ENCODE measurements at places on chromosomes 2 and 18. TPM values are rescaled to one million over a fixed set of nuclear protein-coding genes. Genes with fewer than 3 reads are reported as not detected.
A peak's percentile ranks its signal among the peaks of the same experiment; 100 is the strongest.

SPHKAP gene
- not detected for total RNA-seq

DYNC1I2 gene
- 30.2 TPM for total RNA-seq

- no peak for DNase-seq
Observed at GRCh38 chr18:38789141-38789540, 1223.5 kb upstream of the CELF4 start.

HOXD13 gene
- total RNA-seq: not detected

IL37 gene
- not detected for total RNA-seq

DNA sequence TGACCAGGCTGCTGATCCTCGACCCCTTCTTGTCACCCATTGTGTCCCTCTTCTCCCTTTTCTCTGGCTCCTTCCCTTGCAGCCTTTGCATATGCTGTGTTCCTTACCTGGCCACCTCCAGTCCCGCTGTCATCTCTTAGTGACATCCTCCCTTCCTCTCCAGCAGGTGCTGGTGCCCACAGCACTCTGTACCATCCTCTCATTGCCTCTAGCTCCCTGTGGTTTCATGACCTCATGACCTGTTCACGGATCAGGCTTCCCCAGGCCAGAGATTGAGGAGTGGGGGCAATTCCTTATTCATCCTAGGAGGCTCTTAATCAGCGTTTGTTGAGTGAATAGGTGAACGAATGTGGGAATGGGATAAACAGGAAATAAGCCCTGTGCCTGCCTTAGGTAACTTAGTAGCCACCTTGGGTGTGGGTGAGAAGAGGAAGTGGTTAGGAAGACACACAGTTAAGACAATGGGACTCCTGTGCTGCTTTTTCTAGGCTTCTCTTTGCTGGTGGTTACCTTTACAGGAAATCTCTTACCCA is 35.5 kb downstream of the ITGA6 start:
- DNase-seq: peak; percentile 86

GRCh38 chr18:59802031-59802430 is 97.8 kb upstream of the PMAIP1 start:
- DNase-seq: peak; percentile 8

- no peak for DNase-seq
Observed at GRCh38 chr2:173567493-173567892, 212.8 kb downstream of the CDCA7 start.

- DNase-seq: no peak
Observed at GRCh38 chr2:47799031-47799609, 16.2 kb downstream of the MSH6 start.

SLC20A1 gene
- 241 TPM for total RNA-seq

GRCh38 chr2:197669077-197669476 is 6.3 kb downstream of the RFTN2 start:
- no peak for DNase-seq

- DNase-seq: no peak
Observed at GRCh38 chr2:112184121-112184520, 45.9 kb downstream of the FBLN7 start.

DNA sequence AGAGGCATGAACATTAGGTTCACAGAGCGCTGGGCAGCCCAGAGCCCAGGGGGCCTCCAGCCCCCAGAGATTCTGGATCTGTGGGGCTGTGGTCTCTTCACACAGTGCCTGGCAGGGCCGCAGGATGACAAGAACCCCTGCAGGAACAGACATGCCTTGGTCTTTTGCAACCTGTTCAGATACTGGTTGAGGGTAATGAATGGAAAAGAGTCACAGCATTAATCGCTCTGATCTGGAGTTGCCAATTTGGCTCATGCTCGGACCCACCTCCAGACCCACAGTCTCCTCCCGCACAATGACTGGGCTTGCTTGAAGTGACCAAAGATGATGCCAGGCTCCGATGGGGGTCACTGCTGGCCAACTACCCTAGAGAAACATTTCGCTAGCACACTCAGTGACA is 229.4 kb upstream of the SMAD2 start:
- no peak for DNase-seq

- no peak for DNase-seq
Observed at GRCh38 chr2:162211732-162212131, 31.5 kb downstream of the FAP start.

HAAO gene
- 1.3 TPM for total RNA-seq

FN1 gene
- total RNA-seq: not detected

GRCh38 chr2:180707175-180707883 is 273.1 kb upstream of the UBE2E3 start:
- no peak for DNase-seq

DNA sequence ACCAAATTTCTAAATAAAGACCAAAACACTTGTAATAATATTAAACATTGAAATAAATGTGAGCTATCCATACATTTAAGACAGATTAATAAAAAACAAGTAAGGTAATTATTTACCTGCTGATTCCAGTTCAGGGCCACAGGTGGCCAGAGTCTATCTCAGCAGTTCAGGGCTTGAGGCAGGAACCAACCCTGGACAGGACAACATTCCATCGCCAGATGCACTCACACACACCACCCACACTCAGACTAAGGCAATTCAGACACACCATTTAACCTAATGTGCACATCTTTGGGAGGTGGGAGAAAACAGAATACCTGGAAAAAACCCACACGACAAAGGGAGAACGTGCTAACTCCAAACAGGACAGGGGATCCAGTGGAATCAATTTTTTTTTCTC is 14.1 kb upstream of the WDSUB1 start:
- no peak for DNase-seq

DNA sequence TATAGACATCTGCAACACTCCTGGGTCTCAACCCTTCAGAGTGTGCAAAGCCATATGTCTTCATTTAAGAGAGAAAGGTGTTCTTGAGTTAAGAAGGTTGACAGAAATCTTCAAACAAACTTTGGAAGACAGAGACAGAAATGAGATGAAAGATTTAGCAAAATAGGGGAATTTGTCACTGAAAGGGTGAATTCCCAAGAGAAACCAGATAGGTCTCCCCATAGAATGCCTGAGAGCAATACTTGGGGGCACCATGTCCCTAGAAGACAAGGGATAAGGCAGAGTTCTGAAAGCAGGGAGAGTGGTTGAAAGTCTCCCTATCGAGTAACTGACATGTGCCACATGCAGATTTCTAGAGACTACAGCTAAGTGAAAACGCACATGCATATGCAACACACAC is 50.0 kb downstream of the AP1S3 start:
- DNase-seq: no peak

DNA sequence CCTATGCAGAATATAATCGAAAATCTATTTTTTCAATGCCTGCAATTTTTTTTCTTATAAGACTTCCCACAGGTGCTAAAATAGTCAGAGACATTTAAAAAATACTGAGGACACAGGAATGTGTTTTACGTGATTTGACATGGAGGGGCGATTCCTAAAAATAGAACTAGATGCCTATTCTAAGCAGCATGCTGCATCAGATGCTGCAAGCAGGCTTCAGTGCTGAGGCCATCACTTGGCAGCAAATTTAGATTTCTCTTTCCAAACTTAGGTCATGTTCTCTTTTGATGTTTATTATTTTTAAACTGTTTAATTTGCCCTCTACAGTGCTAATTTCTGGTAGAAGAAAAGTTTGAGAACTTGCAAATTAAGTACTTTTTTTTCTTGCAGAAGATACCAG is 43.7 kb upstream of the NCK2 start:
- DNase-seq: no peak

DNA sequence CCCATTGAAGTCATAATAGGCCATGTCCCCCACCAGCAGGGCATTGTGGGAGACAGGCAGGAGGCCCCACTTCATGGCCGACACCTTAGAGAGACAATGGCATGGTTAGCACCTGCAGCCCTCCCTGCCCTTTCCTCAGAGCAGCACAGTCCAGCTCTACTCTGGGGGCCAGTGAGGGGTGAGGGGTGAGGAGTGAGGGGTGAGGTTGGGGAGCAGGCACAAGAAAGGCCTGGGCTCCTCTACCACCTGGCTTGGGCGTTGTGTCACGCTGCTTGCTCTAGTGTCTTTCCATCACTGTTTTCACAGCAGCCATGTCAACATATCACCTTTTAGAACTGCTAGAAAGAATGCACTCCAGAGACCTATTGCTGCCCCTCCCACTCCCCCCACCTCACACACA is 77.2 kb downstream of the ADD2 start:
- DNase-seq: no peak

DNA sequence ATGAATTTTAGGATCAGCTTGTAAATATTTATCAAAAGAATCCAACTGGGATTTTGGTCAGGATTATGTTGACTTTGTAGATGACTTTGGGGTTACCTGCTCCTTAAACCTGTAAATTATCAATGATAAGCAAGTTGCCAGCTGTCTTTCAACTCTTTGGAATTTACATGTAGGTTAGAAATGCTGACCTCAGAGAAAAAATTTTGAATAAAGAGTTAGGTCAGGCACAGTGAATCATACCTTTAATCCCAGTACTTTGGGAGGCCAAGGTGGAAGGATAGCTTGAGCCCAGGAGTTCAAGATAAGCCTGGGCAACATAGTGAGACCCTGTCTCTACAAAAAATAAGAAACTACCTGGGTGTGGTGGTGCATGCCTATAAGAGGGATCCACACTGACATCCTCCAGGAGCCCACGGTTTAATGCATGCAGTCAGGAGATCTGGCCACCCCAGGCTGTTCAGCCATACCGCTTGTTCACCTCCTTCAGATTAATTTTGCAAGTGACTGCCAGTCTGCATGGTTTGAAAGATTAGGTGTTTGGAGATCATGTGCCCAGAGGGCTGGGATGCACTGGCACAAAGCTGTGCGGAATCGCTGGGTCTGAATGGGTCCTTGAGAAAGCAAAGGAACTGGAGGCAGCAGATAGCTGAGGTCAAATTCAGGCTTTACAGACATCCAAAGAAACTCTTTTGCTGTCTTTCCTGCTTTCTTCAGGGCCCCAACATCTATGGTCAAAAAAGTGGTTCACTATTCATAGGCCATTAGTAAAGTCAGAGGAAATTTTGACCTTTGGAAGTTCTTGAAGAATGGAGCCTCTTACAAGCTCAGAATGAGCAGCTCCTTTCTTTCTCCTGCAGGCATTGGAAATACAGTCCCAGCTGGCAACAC is 83.4 kb upstream of the TXNDC2 start:
- DNase-seq: no peak

SMIM21 gene
- total RNA-seq: not detected

GRCh38 chr2:175251425-175252041 is 70.0 kb upstream of the ATP5MC3 start:
- no peak for DNase-seq

DNA sequence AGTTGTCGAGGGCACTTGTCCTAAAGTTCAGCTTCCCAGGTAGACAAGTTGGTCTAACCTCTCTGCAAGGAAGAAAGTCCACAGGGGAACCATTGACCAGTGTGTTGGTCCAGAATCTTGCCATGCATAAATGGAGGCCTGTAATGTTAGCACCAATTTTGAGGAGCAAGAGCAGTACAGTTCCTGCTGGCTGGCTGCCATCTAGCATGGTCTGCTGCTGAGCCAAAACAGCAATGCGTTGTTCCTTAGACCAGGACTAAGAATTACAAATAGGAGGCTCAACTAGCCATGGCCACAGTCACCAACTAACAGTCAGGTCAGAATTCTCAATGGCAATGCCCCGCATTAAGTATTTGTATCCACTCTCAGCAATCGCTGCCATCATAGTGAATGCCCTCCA is 72.8 kb upstream of the WIPF1 start:
- no peak for DNase-seq

NT5C1B gene
- not detected for total RNA-seq

GRCh38 chr2:224793946-224794345 is 77.8 kb upstream of the CCDC195 start:
- DNase-seq: no peak

ESPNL gene
- total RNA-seq: not detected

GRCh38 chr2:66303471-66303870 is 131.5 kb upstream of the MEIS1 start:
- no peak for DNase-seq

- DNase-seq: no peak
Observed at GRCh38 chr2:29426354-29426753, 311.1 kb downstream of the CLIP4 start.
